ENCODE measurements at places on chromosomes 5 and 9.

DNA sequence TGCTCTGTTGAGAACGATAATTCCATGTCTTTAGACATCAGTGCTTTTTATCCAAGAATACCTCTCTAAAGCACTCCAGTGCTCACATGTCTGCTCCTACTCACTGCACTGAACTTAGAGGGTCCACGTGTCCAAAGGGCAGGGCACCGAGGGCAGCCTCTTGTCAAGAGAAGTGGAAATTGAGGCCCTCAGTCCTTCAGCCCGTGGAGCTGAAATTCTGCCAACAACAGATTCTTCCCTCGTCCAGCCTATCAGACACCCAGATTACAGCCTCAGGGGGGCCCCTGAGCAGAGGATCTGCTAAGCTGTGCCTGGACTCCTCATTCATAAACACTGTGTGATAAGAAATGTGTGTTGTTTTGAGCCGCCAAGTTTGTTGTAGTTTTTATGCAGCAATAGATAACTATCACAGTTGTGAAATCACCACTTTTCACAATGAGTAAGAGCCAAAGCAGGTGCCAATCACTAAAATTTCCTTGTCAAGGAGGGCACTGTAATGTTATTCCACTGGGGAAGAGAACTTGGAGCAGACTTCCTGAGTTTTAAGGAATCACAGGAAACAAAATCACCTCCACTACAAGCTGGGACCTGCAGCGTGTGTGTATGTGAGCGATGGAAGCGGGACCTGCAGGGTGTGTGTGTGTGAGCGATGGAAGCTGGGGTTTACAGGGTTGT, 58.8 kb upstream of the IGFBPL1 start:
- no peak for DNase-seq

DNA sequence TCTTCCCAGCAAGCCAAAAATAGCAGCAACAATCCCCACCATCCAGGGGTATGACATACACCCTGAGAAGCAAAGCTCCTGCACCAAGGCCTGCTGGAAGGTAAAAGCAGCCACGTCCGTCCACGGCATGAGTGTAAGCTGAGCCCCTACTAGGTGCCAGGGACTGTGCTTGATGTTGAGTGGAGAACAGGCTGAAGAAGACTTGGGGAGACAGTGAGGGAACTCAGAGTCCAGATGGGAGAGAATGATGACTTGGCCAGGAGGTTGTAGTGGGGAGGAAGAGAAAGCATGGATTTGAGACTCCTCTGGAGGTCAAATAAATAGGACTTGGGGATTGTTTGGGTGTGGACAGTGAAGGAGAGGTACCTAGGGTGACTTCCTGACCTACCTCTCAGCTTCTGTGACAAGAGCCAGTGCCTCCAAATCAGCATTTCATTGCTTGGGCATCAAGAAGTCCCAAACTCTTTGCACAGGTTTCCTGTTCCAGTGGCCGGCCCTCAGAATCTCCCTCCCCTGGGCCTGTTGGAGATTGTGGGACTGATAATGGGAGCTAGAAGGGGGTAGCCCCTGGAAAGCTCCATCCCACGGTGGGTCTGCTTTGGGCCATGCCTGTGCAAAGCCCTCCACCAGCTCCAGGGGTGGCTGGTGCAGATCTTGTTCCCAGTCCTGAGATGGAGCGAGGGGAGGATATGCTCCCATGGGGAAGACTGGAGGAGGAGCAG, 58.3 kb upstream of the ADAMTS2 start:
- no peak for DNase-seq

GRCh38 chr5:90297045-90297764, 112.4 kb downstream of the CETN3 start:
- no peak for DNase-seq

DNA sequence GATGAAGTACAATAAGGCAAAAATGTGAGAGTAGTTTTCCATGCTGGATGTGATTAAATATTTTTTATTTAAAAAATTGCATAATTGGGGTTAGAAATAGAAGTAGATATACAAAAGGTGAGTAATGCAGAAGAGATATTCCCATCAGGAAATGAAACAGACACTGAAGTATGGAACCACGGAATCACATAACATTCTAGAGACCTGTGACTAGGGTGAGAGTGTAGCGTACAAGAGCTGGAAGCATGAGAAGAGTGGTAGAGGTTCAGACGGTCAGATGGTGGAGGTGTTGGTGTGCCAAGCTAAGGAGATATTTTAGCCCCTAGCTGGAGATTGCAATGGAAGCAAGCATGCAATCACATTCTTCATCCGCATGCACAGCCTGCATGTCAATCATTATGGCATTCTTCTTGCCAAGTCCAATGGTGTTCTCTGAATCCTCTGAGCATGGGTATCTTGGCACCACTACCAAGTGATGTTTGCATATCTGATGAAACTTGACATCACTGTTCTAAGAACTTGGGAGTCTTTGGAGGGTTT, 587.8 kb downstream of the PSAT1 start:
- no peak for DNase-seq

All from RKO (cell line).